Stimulated activated CD4-positive, alpha-beta T cell treated with anti-CD3 and anti-CD28 coated beads, TNF-alpha, amount 100 ng/mL, for 1 hour (primary cell): ENCODE measurements at places on chromosomes 13 and 19.
A peak's percentile ranks its signal among the peaks of the same experiment; 100 is the strongest.

DNA sequence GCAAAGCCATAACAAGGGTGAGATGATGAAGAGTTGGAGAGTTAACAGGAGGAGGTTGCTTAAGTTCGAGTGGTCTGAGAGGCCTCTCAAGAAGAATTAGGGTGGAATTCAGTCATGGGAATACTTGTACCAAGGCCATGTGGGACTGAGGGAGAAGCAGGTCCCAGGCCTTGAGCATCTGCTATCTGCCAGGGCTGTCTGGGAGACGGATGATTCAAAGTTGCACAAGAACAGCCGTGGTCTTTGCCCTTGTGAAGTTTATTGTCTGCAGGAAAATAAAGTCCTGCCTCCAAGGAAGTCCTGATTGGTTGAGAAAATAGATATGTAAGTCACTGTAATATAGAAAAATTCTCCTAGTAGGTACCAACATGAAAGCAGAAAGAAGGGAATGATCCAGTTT lies 178.8 kb upstream of the RFC3 start:
- DNase-seq: no peak

- no peak for DNase-seq
These were observed 2.7 kb downstream of the WDR88 start for GRCh38 chr19:33134571-33135041.

- no peak for DNase-seq
These were observed 62.2 kb downstream of the DCLK1 start for GRCh38 chr13:36068991-36069390.

DNA sequence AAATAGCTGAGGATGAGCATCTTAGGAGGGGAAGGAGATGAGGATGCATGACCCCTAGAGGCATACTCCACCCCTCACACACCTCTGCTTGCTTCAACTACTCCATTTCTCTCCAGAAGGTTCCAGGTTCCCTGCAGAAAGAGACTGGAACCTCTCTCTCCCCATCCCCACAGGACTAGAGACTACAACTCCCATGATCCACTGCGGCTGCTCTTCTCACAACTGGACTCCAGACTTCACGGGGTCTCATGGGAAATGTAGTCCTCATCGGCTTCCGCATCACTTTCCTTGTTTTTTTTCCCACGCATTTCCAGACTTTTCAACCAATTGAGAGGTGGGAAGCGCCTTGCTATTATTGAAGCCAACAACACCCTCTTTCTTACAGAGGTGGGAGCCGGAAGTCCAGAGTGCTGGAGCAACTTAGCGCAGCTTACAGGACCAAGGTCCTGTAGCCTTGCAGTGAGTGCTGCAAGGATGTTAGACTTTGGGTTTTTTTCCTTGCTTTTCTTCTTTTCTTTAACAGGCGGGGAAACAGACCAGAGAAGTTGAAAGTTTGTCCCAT lies 13.9 kb upstream of the CACNG6 start:
- peak; percentile 12 for DNase-seq

- no peak for DNase-seq
These were observed 180.8 kb downstream of the SPRY2 start for GRCh38 chr13:80160110-80160509.

DNA sequence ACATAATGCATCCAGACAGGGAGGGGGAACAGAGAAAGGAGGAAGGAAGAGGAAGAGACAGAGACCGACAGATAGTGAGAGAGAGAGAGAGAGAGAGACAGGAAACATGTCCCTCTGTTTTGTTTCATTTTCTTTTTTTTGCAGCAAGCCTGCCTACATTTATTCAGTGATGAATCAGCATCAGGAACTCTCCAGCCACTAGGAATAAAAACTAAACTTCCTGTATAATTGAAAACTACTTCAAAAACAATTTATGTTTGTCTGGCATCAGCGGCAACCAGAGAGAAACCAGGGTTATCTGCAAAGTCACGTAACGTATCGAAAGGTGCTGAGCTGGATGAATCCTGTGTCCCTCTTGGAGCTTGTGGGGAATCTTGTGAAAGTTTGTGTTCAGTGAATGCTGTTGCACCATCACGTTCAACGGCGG lies 148.6 kb upstream of the SOX21 start:
- no peak for DNase-seq
